ENCODE measurements at places on chromosomes 13 and 19.

DNA sequence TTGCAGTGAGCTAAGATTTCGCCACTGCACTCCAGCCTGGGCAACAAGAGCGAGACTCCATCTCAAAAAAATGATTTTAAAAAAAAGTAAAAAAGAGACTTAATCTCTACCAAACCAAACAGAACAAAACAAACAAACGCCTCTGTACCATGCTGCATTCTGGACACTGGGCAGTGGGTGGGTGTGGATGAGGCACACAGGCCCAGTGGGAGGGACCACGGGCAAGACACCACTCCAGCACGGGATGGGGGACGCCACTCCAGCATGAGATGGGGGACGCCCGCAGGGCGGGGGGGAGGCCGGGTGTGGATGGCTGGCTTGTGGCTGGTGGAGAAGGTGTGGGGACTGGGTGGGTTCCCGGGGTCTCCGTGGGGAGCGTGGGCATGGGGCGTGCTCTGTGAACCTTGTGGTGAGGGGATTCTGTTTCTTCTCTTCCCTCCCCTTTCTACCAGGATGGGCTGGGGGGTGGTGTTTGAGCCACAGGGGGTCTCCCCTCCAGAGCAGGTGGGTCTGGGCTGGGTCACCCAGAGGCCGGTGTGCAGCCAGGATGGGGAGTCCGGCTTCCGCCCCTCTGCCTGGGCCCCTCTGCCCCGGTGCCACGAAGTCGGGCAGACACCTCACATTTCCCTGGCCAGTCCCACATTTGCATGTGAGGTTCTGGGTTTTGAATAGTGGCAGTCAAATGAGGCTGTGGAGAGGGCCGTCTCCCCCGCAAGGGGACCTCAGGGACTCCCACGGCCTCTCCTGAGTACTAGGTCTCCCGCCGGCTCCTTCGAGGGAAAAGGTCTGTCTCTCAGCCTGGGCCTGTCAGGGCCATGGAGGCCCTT, 23.9 kb upstream of the MATK start:
- peak; percentile 57 for DNase-seq

- DNase-seq: no peak
These were observed 484.0 kb downstream of the MYO16 start for GRCh38 chr13:109113427-109113826.

- DNase-seq: peak; percentile 61
These were observed 5.0 kb downstream of the MVB12A start for GRCh38 chr19:17424743-17425365.

DNA sequence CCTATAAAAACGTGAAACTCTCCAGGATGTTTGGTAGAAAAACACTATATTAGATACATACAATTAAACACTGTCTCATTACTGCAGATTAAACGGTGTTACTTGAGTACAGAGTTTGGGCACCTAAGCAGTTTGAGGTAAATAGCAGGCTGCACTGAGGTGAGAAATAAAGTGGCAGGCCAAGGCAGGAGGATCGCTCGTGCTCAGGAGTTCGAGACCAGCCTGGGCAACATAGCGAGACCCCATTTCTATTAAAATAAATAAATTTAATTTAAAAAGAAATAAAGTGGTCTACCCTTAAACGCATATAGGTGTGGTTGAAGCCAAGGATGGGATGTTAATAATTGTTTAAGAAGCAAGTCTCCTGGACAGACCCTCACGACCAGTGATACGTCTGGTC, 1.2 kb downstream of the PSPC1 start:
- peak; percentile 19 for DNase-seq

DNA sequence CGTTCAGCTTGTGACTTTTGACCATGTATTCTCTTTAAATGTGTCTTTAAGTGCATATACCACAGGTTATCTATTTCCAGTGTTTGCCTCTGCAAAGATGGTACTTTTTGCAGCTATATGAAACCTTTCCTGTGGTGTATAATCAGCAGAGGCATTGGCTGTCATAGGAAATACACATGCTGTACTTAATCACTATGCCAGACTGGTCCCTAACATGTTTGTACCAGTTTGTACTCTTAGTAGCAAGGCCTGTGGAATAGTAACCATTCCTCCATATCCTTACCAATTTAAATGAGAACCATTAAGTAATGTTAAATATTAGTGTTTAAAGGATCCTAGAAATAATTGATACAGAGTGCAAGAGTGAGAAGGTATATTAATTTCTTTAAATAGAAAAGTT, 69.8 kb downstream of the CDK8 start:
- no peak for DNase-seq

DNA sequence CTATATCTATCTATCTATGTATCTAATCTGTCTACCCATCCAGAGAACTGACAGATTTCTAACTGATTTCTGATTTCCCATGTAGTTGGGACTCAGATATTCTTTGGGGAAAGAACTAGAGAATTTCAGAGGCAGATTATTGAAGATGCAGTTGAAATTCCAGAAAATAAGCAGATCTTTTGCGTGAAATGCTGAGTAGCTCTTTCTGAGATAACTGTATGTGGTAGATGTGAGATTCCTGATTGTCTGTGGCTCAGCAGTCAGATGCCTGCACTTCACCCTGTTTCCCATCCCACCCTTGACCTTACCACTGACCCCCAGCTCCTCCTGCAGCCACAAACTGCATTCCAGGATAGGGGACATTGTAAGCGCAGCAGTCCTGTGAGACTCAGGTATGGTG, 61.5 kb downstream of the DGKH start:
- no peak for DNase-seq

GRCh38 chr19:4088975-4089374, 22.3 kb upstream of the ZBTB7A start:
- peak; percentile 76 for DNase-seq

DNA sequence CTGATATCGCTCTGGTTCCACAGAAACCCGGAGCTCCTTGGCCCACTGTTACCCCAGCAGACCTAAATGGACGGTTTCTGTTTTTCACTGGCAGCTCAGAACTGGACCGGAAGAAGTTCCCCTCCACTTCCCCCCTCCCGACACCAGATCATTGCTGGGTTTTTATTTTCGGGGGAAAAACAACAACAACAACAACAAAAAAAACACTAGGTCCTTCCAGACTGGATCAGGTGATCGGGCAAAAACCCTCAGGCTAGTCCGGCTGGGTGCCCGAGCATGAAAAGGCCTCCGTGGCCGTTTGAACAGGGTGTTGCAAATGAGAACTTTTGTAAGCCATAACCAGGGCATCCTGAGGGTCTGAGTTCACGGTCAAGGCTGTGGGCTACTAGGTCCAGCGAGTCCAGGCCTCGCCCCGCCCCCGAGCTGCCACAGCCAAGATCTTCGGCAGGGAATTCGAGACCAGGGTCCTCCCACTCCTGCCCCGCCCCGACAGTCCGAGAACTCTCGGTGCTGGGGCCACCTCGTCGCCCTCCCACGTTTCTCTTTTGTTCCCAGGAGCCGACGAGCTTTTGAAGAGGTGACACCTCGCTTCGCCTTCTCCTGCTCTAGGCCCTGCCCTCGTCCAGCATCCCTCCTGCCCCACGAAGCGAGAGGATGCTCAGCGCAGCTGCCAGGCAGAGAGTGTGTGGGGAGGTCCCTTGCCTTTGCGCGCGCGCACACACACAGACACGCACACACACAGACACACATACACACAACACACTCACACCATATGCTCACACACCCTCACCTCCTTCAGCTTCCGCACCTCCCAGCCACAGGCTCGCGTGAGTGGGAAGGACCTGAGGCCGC, 8.8 kb downstream of the ZIC2 start:
- DNase-seq: no peak

DNA sequence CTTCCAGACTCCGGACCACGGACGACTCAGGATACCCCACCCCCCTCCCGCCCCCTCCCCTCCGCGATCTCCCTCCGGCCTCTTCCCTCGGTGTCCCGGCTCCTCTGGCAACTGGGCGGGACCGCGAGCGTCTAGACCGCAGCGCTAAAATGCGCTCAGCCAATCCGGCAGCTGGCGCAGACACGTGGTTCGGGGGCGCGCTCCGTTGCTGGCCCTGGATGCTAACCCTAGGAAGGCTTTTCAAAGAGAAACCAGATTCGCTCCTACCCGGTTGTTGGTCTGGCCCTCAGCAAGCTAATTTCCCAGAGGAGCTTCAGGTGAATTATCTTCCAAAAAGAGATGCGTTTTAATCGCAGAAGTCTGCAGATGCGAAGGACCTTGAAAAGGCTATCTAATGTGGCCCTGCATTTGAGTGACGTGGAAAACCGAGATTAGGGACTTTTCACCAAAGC, at the start of gene DZIP1:
DZIP1 (minus strand) TSS at position 106 of the 452 bp plus-strand sequence. CDS start 2,677 bp downstream, outside the sequence.
- peak; percentile 50 for DNase-seq

DNA sequence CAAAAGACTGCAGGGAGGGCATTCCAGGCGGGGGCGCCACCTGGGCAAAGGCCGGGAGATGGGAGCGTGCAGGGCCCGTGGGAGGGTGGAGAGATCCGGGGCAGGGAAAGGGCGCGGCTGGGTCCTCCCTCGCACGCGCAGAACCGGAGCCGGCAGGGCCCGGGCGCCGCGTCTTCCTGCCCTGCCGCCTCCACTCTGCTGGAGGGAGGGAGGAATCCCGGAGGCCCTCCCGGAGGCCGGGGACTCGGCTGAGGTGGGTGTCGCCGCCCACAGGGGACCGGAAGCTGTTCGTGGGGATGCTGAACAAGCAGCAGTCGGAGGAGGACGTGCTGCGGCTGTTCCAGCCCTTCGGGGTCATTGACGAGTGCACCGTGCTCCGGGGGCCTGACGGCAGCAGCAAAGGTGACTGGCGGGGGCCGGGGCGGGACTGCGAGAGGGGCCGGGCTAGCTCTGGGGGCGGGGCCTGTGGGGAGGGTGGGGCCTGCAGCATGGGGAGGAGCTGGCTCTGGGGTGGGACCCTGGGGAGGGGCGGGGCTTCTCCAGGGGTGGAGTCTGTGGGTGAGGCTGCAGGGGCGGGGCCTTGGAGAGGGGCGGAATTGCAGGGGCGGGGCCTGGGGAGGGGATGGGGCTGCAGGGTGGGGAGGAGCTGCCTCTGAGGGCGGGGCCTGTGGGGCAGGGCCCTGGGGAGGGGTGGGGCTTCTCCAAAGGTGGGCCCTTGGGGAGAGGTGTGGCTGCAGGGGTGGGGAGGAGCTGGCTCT, 51.3 kb downstream of the CELF5 start:
- peak; percentile 96 for DNase-seq

DNA sequence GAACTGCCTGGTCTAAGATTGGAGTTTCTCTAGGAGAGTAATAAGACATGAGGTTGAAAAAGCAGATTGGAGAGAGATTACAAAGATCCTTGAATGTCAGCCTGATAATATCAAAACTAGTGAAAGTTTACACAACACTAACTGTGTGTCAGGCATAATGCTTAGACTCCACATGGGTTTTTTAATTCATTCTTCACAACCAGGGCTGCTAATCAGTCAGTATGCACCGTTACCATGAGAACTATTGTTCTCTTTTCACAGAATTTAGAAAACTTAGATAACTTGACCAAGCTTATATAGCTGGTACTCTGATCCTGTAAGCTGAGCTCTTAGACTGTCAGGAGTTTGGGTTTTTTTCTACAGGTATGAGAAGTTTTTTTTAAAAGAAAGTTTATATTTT, 46.6 kb upstream of the TSC22D1 start:
- DNase-seq: no peak

- peak; percentile 81 for DNase-seq
These were observed 66.2 kb downstream of the FOXO1 start for GRCh38 chr13:40600149-40600751.

- no peak for DNase-seq
These were observed 12.4 kb upstream of the SPIB start for GRCh38 chr19:50406156-50406820.

DNA sequence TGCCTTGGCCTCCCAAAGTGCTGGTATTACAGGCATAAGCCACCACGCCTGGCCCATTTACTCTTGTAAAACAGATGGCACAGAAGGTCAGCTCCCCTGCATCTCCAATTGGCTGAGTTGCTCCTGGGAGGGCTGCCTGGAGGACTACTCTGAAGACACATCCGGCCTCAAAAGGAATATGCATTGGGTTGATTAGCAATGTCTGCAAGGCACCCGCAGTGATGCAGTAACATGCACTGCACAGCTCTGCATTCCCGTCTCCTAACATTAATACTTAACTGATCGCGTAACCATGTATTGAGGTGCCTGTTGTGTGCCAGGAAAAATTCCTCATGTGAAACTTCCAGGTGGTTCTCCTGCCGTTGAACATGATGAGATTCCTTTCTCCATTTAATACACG, 5.0 kb downstream of the ELAVL3 start:
- no peak for DNase-seq

- DNase-seq: no peak
These were observed 153.8 kb downstream of the DCT start for GRCh38 chr13:94325650-94326049.

GRCh38 chr13:77986713-77987112, 68.1 kb upstream of the EDNRB start:
- no peak for DNase-seq

DNA sequence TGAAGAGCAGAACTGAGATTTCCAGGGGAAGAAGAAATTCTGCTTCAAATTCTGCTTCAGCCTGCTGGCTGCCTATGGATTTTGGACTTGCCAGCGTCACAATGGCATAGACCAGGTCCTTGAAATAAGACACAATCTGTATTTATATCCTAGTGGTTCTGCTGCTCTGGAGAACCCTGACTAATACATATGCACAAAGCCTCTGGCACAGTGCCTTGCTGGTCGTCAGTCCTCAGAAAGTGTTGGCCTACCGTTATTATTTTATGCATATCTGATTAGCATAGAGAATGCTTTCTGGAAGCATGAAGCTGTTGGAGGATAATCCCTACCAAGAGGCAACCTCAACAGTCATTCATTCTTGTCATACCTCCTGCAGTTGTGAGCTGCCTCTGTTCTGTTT, 213.7 kb downstream of the B3GLCT start:
- DNase-seq: no peak

GRCh38 chr13:75359266-75359665, 122.7 kb downstream of the TBC1D4 start:
- no peak for DNase-seq

DNA sequence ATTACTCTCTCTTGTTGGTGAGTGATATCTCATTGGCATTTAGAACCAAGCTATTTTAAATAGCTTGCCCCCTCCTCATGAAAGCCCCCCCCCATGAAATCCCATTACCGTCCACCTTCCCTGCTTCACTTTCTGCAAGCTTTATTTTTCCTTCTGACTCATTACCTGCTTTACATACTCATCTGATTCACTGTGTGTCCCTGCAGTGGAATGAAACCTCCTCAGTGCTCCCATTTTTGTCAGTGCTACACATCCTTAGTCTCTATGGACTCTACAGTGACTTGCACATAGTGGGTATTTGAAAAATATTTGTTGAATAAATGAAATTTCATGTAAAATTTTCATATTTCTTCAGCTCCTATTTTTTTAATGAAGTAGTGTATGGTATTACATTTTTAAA, 62.3 kb downstream of the DOCK9 start:
- DNase-seq: no peak
